ENCODE measurements at places on chromosomes 7 and 10. TPM values are rescaled to one million over a fixed set of nuclear protein-coding genes. Genes with fewer than 3 reads are reported as not detected.
A peak's percentile ranks its signal among the peaks of the same experiment; 100 is the strongest.

The STK31 gene
- polyA plus RNA-seq: not detected

The SEMA3D gene
- polyA plus RNA-seq: 2.9 TPM

The IL6 gene
- 45.2 TPM for polyA plus RNA-seq

The GHRHR gene
- not detected for polyA plus RNA-seq

The NPFFR1 gene
- not detected for polyA plus RNA-seq

The IDI2 gene
- polyA plus RNA-seq: not detected

The FRAT2 gene
- polyA plus RNA-seq: 2.0 TPM

The PRLHR gene
- polyA plus RNA-seq: not detected

The FUOM gene
- polyA plus RNA-seq: 71.2 TPM

The OR6V1 gene
- not detected for polyA plus RNA-seq

GRCh38 chr7:127995156-127995880 is 35.9 kb downstream of the LRRC4 start:
- peak; percentile 72 for DNase-seq

- no peak for DNase-seq
Measured at GRCh38 chr10:70812814-70813213, 2.9 kb upstream of the SGPL1 start.

GRCh38 chr7:155205368-155206317 is 92.0 kb upstream of the INSIG1 start:
- DNase-seq: peak; percentile 99

- DNase-seq: no peak
Measured at GRCh38 chr10:71774916-71775702, 1.8 kb upstream of the VSIR start.

DNA sequence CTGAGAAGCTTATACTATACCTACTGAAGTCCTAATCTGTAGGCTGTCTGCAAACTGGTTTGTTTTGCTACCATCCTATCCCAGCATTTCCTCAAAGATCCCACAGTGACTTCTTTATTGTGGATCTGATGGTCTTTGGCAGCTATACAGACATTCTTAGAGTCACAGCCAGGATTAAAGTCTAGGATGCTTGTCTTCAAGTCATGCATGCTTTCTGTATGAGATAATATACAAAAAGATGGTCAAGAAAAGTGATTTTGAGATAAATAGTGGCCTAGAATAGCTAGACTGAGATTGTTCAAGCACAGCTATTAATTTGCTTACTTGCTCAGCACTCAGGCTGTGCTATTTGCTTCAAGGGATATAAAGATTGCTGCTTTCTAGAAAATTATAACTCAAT is 454.4 kb downstream of the AUTS2 start:
- DNase-seq: no peak

- no peak for DNase-seq
Measured at GRCh38 chr10:101568054-101568745, 19.9 kb downstream of the POLL start.

DNA sequence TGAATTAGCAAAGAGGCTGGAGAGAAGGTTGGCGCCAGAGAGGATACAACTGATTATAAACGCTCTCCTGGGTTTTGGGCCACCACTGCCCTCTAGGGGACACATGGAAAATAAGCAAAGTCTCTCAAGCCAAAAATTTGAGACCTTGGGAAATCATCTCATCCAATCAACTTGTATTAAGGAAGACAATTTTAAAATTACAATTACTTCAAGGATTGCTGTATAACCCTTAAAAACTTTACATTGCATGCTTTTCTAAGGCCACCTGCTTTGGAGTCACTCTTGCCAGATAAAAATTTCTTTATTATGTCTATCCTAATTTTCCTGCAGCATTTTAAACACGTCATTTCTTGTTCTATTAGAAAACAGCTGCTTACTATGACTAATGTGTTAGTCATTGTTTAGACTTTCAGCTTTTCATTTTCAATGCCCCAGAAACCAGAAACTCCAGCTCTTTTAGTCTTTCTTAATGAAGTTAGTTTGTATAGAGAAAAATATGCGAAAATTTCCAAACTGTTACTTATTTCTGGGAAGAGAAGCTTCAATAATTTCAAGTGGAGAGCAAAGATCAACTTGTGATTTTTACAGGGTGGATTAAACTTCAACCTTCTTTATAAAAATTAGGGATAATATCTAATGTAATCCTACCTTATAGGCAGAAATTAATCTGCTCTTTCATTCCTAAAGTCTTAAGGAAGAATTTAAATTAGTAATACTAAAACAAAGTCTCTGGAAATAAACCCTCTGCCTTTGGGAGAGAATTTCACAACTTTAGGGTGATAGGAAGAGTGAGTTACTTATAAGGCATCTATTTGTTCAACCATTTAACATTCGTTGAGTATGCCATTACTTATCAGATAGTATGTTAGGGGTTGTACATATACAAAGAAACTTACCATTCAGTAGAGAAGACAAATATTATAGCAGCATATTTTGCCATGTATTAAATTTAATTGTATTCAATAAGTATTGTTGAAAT is 20.6 kb upstream of the RHOBTB1 start:
- peak; percentile 91 for DNase-seq

- DNase-seq: no peak
Measured at GRCh38 chr10:46296641-46297141, 9.9 kb downstream of the ANTXRL start.

- peak; percentile 60 for DNase-seq
Measured at GRCh38 chr7:33418251-33418701, 288.9 kb downstream of the BBS9 start.

- DNase-seq: no peak
Measured at GRCh38 chr7:135257790-135258189, 24.2 kb downstream of the STRA8 start.

GRCh38 chr7:133993547-133993946 is 133.6 kb upstream of the LRGUK start:
- DNase-seq: no peak

- no peak for DNase-seq
Measured at GRCh38 chr7:141193066-141193465, 119.2 kb downstream of the TMEM178B start.

All from IMR-90 (cell line).